NCI-H187 treated with DMSO at 0.1 percent for 48 hours (cell line): ENCODE measurements at places on chromosomes 13 and 19.
A peak's percentile ranks its signal among the peaks of the same experiment; 100 is the strongest.

GRCh38 chr13:24182703-24183081 lies 22.2 kb downstream of the SPATA13 start:
- DNase-seq, result no peak

DNA sequence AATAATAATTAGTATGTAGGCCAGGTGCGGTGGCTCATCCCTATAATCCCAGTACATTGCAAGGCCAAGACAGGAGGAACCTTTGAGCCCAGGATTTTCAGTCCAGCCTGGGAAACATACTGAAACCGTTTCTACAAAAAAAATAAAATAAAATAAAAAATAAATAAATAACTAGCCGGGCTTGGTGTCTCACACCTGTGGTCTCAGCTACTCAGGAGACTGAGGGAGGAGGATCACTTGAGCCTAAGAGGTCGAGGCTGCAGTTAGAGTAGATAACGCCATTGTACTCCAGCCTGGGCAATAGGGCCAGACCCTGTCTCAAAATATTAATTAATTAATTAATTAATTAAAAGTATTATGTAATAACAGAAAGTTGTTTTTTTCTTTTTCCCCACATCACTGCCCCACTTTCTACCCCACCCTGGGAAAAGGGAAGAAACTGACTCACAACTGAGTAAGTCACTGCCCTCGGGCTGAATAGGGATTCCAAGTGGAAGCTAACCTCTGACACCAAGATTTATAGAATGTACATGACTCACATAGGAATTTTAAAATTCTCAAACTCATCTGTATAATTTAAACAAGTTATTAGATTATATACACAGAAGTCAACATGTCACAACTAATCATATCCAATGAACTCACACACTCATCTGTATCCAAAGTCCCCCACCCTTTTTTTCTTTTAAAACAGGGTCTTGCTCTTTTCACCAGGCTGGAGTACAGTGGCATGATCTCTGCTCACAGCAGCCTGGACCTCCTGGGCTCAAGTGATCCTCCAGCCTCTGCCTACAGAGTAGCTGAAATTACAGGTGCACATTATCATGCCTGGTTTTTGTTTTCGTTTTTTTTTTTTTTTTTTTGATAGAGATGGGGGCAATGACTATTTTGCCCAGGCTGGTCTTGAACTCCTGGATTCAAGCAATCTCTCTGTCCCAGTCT lies 12.5 kb downstream of the ZNF611 start:
- DNase-seq, result no peak

- no peak for DNase-seq
Measured at GRCh38 chr13:95954266-95954665, 98.9 kb downstream of the UGGT2 start.

DNA sequence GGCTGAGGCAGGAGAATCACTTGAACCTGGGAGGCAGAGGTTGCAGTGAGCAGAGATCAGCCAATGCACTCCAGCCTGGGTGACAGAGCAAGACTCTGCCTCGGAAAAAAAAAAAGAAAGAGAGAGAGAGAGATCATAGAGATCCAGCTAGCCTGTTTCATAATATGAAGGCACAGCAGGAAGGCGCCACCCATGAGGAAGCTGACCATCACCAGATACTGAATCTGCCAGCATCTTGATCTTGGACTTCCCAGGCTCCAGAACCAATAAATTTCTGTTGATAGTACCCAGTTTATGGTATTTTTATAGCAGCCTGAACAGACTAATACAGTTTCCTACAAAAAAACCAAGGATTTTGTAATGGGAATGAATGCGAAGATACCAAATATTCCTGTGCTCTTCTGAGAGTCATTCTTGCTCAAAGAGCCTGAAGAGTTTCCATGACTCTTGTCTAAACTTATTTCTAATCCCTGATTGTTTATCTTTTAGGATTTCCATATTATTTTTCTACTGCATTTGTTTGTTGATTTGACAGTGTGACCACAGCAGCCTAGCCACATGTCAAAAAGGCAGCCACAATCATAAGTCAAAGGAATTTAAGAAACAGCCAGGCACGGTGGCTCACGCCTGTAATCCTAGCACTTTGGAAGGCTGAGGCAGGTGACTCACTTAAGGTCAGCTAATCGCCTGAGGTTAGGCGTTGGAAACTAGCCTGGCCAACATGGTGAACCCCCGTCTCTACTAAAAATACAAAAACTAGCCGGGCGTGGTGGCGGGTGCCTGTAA lies 37.7 kb upstream of the PDCD5 start:
- no peak for DNase-seq

DNA sequence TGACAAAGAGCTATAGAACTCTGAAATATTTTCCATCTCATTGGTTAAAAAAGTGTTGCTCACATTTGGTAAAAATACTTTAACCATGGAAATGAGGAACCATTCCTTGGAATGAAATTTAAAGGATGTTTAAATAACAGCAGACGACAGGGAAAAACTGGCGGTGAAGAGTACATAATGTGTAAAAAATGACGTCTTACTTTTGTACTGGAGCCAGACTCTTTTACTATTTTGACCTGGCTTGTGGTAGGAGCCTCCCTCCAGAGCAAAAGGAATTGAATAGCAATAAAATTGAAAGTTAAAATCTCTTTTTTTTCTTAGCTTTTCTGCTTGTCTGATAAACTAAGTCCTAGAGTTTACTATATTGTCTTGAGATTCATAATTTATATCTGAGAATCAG lies 426.2 kb upstream of the KLHL1 start:
- DNase-seq, result no peak

- DNase-seq, result no peak
Measured at GRCh38 chr13:61830475-61830874, 414.8 kb upstream of the PCDH20 start.

GRCh38 chr13:38528986-38529385 lies 157.9 kb upstream of the FREM2 start:
- no peak for DNase-seq

DNA sequence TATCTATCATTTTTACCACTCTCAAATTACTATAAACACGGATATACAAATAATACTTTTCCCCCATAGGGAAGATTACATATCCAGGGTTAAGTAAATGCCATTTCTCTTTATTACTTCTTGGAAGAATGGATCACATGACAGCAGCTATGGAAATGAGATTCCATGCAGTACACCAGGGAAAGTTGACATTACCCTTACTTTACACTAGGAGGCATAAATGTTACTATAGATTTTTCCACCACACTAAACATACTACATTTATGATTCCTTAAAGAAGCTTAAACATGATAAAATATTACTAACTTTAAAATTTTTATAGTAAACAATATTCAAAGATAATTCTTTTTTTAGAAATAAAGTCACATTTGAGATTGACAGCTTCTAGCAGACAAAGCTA lies 611.4 kb downstream of the PCDH9 start:
- no peak for DNase-seq

GRCh38 chr19:16773259-16773658 lies 53.6 kb downstream of the NWD1 start:
- DNase-seq, result no peak

- no peak for DNase-seq
Measured at GRCh38 chr13:20350819-20351218, 118.7 kb upstream of the GJB6 start.

DNA sequence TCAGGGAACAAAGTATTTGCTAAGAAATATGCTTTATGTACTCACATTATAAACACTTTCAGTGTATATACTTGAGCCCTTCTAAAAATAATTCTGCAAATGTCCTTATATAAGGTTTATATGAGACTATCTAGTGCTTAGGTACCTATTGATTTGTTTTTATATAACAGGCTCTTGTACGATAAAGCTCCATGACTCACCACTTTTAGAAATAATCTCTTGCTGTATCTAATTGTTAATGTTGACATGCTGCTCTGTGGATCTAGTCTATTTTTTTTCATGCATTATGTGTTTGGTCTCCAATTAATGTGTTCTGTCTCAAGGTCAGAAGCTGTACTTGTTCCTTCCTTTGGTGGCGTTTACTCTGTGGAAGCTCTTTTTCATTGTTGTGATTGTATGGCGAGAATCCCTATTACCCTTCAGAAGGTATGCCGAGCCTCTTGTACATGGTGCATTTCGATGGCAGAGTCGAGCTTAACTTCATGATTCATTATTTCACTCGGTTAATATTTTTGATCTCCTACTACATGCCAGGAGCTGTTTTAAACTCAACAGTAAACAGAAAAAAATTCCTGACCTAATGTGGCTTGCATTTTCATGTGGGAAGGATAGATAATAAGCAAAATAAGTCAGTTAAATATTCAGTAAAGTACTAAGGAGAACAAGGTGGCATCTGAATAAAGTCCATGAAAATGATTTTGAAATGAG lies 361.6 kb downstream of the COG6 start:
- no peak for DNase-seq

DNA sequence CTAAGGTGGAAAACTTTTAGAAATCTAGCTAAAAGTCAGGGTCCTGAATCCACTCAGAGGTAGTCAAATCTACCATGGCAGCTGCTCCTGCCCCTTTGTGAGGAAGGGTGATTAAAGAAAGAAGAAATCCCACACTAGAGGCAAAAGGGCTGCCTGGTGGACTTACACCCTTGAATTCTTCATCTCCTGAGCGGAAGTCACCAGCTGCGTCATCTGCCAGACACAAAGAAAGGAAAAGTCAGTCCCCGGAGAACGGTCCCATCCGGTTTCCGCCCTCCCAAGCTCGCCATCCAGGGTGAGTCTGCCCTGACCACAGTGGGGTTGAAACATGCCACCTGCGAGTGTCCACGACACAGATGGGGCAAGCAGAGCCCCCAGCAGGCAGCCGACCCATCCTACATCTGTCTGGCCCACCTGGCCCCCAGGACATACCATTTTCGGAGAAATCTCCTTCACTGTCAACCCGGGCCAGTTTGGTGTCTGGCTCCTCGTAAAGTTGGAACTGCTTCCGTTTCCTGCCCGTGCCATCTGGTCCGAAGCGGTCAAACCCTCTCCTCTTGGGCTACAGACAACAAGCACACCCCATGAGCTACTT lies 7.7 kb downstream of the AKAP8 start:
- no peak for DNase-seq

DNA sequence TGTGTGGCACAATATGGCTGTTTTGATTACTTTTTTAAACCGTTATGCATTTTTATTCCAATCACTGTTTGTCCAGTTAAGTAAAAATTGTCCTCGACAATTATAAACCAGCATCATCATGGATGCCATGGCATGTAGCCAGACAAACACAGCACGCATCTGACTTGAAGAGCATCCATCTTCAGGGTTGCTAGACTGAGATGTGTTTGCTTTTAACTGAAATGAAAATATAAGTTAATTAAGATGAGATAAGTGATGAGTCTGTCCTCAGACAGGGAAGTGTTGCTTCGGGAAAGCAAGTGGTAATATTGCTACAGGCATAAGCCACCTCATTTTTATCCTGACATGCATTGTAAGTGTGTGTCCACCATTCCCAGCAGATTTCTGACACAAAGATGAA lies 92.8 kb upstream of the TPP2 start:
- no peak for DNase-seq

GRCh38 chr13:52711286-52711685 lies 28.3 kb downstream of the CNMD start:
- no peak for DNase-seq

DNA sequence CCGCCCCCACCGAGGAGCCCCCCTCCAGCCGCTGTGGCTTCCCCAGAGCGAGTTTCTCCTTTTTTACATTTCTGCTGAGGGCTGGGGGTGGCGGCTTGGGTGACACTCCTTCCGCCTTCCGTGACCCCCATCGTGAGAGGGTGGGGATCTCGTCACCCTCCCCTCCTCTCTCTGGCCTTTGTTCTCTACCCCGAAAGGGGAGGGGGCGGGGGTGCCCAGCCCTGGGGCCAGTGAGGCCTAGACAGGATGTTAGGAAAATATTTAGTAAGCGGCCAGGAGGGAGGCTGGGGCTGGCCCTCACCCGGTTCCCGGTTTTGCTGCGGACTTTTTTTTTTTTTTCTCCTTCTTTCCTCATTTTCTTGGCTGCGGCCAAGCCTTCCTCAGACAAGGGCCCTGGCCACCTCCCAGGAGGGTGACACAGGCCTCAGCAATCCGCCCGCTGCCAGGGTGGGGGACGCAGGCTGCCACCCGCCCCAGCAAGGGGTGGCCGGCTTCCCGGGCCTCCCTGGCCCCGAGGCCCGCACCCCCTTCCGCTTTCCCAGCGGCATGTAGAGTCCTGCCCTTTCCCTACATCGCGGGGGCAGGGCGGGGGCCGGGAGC lies 3.9 kb downstream of the MIDN start:
- DNase-seq, result no peak

- no peak for DNase-seq
Measured at GRCh38 chr13:87674247-87674738, 3.1 kb downstream of the SLITRK5 start.

- DNase-seq, result no peak
Measured at GRCh38 chr13:114032126-114032799, 58.4 kb upstream of the C13orf46 start.

GRCh38 chr19:13834244-13835069 lies 39.2 kb downstream of the ZSWIM4 start:
- DNase-seq, result no peak

DNA sequence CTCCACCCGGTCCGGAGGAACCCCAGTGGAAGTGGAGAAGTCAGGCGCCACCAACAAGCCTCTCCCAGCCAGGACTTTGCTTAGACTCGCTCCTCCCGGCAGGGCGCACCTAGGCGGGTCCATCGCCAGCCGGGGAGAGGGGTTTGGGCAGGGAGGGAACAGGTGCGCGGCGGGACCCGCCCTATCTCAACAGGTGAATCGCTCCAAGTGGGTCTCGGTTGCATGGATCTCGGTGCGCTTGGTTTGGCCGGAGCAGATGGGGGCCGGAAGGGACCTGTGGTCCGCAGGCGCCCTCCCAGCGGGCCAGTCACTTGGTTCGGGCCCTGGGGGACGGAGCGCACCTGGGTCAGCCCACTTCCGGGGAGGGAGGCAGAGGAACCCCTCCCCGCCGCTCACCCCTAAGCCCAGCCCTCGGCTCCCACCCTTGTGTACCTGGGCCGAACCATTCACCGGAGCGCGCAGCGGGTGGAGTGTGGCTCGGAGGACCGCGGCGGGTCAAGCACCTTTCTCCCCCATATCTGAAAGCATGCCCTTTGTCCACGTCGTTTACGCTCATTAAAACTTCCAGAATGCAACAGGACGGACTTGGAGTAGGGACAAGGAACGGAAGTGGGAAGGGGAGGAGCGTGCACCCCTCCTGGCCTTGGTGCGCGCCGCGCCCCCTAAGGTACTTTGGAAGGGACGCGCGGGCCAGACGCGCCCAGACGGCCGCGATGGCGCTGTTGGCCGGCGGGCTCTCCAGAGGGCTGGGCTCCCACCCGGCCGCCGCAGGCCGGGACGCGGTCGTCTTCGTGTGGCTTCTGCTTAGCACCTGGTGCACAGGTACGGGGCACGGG lies at the start of gene LSR:
TSS of gene LSR (plus strand) at position 693 of the 836 bp plus-strand sequence. CDS start at position 714, 21 bp downstream.
- peak; percentile 91 for DNase-seq

DNA sequence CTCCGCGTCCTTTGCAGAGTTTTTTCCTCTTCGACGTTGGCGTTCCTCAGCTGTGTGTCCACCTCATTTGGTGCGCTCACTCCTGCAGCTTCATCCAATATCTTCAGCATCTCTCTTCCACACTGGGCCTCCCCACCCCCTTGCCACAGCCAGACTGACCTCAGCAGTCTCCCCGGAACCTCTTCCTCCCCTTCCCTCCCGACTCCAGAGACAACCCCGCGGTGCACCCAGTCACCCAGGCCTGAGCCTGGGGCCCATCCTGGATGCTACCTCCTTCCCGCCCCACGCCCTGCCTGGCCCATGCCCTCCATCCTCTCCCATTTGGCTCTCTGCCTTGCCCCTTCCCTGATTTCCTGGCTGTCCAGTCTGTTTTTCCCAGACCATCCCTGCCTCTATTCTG lies 8.1 kb upstream of the C5AR2 start:
- DNase-seq, result no peak
